ENCODE measurements at places on chromosomes 3 and 15. TPM values are rescaled to one million over a fixed set of nuclear protein-coding genes. Genes with fewer than 3 reads are reported as not detected.

PAQR5 gene
- not detected for total RNA-seq

B3GALNT1 gene
- total RNA-seq = 0.47 TPM

GABRR3 gene
- not detected for total RNA-seq

MYEF2 gene
- 19.0 TPM for total RNA-seq

ZIC4 gene
- total RNA-seq = not detected

PLOD2 gene
- 0.52 TPM for total RNA-seq

SERINC4 gene
- not detected for total RNA-seq

ARGFX gene
- total RNA-seq = not detected

NMD3 gene
- total RNA-seq = 44.7 TPM

NOX5 gene
- total RNA-seq = not detected

SLC9C1 gene
- total RNA-seq = not detected

NANOGP8 gene
- total RNA-seq = not detected

XCR1 gene
- total RNA-seq = not detected

CCR4 gene
- 366 TPM for total RNA-seq

GDPGP1 gene
- total RNA-seq = 3.3 TPM

GRK7 gene
- total RNA-seq = not detected

RLBP1 gene
- total RNA-seq = not detected

PLA2G4D gene
- total RNA-seq = not detected

ZMYND10 gene
- 1.6 TPM for total RNA-seq

RHOV gene
- not detected for total RNA-seq

ERICH6 gene
- total RNA-seq = not detected

SAXO2 gene
- not detected for total RNA-seq

ETV5 gene
- not detected for total RNA-seq

RARB gene
- not detected for total RNA-seq

AMIGO3 gene
- not detected for total RNA-seq

CCR8 gene
- 87.2 TPM for total RNA-seq

CCDC80 gene
- total RNA-seq = not detected

TMOD3 gene
- total RNA-seq = 68.2 TPM

NPAP1 gene
- not detected for total RNA-seq

SYNPR gene
- total RNA-seq = not detected

CKMT1B gene
- total RNA-seq = not detected

DVL3 gene
- 36.2 TPM for total RNA-seq

ANKRD63 gene
- total RNA-seq = 0.35 TPM

TGM4 gene
- total RNA-seq = not detected

MCTP2 gene
- total RNA-seq = 6.4 TPM

MKRN3 gene
- total RNA-seq = 2.8 TPM

RASGRP1 gene
- 216 TPM for total RNA-seq

SLC24A5 gene
- total RNA-seq = not detected

QARS1 gene
- total RNA-seq = 224 TPM

ARPC4 gene
- total RNA-seq = 203 TPM

POLQ gene
- 0.72 TPM for total RNA-seq

NR1I2 gene
- 0.20 TPM for total RNA-seq

IL17RE gene
- 4.3 TPM for total RNA-seq

PLA2G4B gene
- total RNA-seq = 30.1 TPM

SLC7A14 gene
- not detected for total RNA-seq

CPNE4 gene
- not detected for total RNA-seq

Data from CD4-positive, CD25-positive, alpha-beta regulatory T cell (primary cell).